ENCODE measurements at places on chromosomes 5 and 9.

- DNase-seq, result no peak
These were observed 127.3 kb downstream of the ZNF608 start for GRCh38 chr5:124619121-124619520.

DNA sequence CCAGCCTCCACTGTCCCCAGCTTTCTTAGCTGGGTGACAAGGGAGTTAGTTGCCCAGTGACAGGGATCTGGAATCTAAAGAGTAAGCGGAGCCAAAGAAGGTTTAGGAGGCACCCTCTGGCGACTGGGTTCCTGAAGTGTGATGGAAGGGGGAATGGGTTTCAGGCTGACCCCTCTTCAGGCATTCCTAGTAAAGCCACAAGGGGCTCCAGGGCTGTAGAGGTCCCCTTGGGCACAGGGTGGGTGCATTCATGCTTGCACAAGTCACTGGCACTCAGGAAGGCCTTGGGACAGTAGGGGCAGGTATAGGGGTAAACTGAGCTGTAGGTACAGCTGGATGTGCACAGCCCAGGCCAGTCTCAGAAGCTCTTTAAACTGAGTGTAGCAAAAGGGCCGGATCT is 74.2 kb downstream of the CPLANE1 start:
- no peak for DNase-seq

DNA sequence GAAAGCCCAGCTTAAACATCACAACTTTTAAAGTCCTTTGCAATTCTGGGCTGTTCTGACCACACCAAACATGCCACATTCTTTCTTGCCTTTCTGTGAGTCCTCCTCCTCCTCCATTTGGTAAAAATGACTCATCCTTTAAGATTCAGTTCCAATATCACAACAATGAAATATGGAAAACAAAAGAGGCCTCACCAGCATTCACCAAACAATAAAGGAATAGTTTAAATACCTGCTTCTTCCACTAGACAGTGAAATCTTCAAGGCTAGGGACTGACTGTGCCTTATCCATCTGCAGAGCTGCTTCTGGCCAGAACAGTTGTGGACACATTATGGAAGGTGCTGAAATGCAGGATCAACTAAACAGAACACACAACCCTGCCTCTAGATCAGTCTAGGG is 36.0 kb downstream of the NR6A1 start:
- DNase-seq, result no peak

- DNase-seq, result no peak
These were observed 15.4 kb downstream of the CCDC69 start for GRCh38 chr5:151208481-151208914.

DNA sequence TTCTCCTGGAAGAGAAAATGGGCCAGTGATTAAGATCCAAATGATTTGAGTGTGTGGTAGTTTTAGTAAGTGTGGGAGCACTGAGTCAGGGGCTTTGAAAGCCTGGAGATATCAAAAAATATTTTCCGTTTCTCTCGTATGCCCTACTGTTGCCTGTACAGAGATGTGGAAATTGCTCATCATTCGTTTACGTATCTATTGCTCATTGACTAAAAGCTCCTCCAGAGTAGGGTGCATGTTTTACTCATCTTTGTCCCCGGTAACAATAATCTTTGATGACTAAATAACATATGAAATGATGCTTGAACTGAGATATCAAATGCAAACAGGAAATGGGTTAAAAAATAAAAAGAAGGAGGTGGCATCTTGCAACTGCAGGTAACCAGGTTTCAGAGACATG is 114.2 kb upstream of the FST start:
- DNase-seq, result no peak

GRCh38 chr9:21762064-21762463 is 40.4 kb upstream of the MTAP start:
- no peak for DNase-seq

GRCh38 chr5:17665836-17666235 is 31.6 kb downstream of the TAF11L14 start:
- DNase-seq, result no peak
